ENCODE measurements at places on chromosomes 6 and 20.

- DNase-seq, result no peak
Measured at GRCh38 chr6:22657352-22657980, 88.1 kb downstream of the HDGFL1 start.

- peak; percentile 93 for DNase-seq
Measured at GRCh38 chr20:20327746-20328145, 40.2 kb upstream of the INSM1 start.

GRCh38 chr6:117505311-117505710, 22.8 kb downstream of the DCBLD1 start:
- DNase-seq, result no peak

GRCh38 chr6:56944661-56945060, 10.2 kb upstream of the BEND6 start:
- DNase-seq, result no peak

DNA sequence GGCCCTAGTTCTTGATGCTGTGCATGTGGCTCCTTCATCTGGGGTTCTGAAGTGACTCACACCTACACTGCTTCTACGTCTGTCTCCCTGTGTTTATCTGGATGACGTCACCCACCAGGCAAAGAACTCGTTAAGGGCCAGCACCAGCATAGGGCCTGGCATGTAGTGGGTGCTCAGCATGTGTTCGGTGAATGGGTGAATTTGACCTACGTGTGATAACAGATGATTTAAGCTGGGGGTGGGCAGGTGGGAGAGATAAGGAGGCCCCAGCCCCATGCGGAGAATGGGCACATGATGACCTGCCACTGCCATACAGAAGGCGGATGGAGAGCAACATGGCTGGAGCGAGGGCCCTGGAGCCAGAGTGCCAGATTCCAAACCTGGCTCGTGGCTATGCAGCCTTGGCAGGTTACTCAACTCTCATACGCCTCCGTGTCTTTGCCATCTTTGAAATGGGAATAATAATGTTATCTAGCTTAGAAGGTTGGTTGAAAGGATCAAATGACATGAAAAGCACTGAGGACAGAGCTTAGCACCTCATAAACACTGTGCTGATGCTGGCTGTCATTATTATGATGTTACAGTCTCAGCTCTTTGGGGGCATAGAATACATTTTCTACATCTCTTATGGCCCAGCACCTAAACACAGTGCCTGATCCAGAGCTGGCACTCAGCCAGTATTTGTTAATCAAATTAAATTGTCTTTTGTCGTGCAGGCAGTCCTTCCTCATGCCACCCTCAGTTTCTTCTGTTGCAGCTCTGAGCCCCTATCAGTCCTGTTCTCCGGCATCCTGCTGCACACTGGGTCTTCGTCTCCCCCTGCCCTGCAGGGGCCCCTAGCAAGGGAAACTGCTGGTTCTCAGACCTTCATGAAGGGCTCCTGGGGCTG, 39.6 kb downstream of the VEGFA start:
- DNase-seq, result peak; percentile 37

GRCh38 chr6:105507811-105508210, 104.9 kb upstream of the PREP start:
- DNase-seq, result no peak

DNA sequence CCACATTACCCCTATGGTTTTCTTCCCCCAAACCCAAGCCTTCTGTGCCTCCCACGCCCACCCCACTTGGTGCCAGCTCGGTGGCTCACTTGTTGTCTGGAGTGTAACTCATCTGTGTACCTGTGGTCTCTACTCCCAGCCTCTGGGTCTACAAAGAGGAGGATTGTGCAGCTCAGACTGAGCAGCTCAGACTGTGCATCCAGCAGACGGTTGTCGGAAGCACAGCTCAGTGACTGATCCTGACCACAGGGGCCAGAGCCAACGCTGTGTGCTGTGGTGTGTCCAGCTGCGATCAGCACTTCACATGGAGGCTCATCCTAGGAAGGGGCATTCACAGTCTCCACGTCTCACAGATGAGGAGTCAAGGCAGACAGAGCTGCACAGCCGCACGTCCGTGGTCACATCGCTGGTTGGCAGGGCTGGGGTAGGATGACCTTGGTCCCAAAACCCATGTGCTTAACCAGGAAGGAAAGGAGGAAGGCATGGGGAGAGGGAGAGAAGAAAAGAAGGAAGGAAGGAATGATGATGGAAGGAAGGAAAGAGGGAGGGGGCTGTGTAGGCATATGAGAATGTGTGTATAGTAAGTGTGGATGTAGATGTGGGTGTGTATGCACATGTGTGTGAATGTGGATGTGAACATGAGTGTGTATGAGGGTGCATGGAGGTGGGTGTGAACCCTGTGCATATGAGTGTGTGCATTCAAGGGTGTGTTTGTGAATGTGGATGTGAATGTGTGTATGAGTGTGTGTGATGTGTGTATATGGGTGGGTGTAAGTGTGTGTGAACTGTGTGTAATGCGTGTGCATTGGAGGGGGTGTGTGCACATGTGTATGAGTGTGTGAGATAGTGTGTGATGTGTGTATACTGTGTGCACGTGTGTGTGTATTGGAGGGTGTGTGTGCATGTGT, 28.2 kb upstream of the STX16 start:
- DNase-seq, result no peak

- no peak for DNase-seq
Measured at GRCh38 chr6:489001-489400, 97.4 kb downstream of the IRF4 start.

DNA sequence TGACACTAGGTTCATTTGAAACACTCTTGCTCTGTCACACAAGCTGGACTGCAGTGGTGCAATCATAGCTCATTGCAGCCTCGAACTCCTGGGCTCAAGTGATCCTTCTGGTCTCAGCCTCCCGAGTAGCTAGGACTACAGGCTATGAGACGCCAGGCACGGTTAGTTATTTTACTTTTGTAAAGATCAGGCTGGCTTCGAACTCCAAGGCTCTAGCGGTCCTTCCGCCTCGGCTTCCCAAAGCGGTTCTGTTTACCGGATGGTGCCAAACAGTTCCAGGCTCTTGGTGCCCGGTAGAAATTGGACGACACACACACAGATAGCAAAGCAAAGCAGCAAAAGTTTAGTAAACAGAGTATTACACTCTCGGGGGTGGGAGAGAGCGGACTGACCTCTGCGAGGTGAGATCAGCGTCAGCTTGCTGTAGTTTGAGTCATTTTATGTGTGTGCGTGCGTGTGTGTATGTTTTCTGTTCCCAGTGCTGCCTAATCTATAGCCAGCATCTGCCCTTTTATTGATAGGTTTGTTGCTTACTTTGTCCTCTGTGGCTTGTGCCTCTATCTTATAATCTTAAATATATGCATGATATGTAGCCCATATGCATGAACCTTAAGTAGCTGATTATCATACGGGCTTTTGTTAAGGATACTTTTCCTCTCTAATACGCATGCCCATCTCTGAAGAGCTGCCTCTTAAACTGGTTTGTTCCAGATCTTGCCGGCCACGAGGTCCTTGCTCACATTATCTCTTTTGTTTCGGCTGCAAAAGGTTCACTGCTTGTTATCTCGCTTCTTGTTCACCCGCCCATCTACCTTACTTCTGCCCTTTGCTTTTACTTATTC, 75.2 kb downstream of the OR2B2 start:
- peak; percentile 73 for DNase-seq

GRCh38 chr20:13102694-13103093, 93.9 kb downstream of the SPTLC3 start:
- no peak for DNase-seq

DNA sequence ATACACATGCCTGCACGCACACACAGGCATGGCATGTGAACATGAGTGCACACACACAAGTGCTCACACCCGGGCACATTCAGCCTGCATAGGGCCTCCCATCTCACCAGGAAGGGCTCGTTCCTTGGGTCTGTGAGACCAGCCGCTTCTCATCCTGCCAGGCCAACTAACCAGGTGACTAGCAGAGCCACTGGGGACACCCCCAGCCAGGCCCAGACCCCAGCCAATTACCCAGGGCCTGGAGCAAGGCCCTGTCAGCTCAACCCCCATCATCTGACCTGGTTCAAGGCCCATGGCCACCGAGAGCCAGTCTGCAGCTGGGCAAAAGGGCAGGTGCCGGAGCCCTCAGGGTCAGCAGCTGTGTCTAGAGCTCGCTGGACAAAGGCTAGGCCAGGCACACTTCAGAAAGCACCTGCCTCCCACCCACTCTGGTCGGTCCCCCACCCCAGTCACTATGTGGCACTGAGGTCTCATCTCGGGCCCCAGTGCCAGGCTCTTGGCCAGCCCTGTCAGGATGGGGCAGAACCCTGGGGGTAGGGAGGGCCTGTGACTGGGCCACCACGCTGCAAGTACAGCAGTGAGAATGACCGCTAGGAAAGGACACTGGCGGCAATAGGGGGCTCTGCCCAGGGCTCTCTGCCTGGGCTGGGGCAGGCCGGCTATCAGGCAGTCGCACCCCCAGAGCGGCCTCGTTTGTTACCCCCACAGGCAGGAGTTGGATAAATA, 26.8 kb upstream of the MRGBP start:
- no peak for DNase-seq

- no peak for DNase-seq
Measured at GRCh38 chr6:71766796-71767195, 119.6 kb upstream of the RIMS1 start.

- peak; percentile 11 for DNase-seq
Measured at GRCh38 chr20:931401-931800, 15.3 kb upstream of the ANGPT4 start.

DNA sequence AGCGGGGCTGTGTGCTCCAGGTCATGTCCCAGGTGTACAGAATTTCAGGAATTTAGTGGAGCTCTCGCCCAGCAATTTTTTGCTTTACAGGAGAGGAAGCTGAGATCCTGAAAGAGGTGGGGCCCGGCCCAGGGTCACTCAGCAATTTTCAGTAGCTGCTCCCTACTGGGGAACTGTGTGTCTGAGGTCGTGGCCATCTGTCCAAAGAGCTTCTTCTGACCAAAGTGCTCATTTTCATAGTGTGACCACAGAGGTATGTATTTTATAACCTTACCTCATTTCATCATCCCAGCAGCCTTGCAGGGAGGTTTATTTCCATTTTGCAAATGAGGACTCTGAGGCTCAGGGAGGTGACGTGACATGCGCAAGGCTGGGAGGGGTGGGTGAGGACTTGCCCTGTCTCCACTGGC, 46.3 kb downstream of the FAM209B start:
- DNase-seq, result no peak

GRCh38 chr6:56716229-56716628, 73.5 kb upstream of the DST start:
- no peak for DNase-seq

- DNase-seq, result no peak
Measured at GRCh38 chr20:59299945-59300332, 472 bp upstream of the EDN3 start.

DNA sequence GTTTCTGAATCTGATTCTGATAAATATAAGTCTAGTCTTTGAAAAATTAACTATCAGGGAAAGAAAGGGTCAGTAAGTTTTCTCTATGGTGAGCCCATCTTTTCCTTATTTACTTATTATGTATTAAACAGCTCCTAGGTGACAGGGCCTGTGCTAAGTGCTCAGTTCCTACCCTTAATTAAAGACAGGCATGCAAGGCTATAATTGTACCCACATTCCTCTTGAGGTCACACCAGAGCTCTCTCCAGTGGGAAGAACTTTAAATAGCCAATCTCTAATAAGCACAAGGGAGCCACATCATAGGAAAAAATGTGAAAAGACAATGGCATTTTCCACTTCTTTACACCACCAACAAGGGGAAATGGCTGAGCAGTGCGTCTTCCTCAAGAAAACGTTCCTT, 421.8 kb upstream of the SLC35B3 start:
- DNase-seq, result no peak

DNA sequence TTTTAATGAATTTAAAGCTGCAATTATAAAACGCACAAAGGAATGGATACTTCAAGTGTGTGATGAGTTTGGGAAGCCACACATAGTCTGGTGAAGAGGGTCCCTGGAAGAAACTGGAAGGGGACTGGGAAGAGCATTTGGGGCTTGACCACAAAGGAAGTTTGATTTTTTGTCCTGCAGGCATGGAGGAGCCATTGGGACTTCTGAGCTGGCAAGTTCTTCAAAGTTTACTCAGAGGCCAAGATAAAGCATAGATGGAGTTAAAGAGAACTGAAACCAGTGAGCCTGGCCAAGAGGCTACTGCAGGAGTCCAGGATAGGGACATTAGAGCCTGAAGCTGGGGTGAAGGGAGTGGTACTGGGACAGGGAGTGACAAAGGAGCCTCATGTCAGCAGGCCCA, 95.0 kb downstream of the AIG1 start:
- DNase-seq, result no peak

DNA sequence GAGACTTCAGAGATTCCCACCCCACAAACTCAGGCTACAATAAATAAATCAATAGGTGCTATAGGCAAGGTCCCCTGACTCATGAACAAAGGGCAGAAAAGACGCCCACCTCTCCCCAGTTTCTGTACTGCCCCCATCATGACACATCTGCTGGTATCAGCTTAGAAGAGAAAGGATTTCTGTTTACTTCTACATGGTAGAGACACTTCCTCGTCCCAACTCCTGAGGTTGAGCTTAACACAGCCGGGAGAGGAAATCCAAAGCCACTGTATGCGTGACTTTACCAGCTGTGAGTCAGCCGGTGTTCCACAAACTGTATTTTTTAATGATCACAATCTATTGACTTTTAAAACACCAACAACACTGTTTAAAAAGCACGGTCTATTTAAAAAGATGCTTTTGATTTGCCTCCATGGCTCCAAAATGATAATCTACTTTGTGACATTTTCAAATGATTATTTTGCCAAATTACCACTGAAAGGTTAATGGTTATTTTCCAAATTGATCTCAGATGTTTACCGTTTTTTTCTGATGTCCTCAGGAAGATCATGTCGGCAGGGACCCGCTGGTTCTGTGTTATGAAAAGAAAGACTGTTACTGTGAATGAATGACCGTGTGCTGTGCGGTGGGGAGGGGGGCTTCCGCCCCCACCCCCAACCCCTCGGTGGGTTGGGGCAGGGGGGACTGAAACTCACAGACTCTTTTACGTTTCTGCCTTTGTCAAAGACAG, 72.5 kb downstream of the ATP9A start:
- DNase-seq, result no peak

- no peak for DNase-seq
Measured at GRCh38 chr6:39801456-39802251, 9.5 kb downstream of the DAAM2 start.
